Right kidney (tissue), 9 donors: ENCODE measurements at places on chromosomes 11 and 22.

DNA sequence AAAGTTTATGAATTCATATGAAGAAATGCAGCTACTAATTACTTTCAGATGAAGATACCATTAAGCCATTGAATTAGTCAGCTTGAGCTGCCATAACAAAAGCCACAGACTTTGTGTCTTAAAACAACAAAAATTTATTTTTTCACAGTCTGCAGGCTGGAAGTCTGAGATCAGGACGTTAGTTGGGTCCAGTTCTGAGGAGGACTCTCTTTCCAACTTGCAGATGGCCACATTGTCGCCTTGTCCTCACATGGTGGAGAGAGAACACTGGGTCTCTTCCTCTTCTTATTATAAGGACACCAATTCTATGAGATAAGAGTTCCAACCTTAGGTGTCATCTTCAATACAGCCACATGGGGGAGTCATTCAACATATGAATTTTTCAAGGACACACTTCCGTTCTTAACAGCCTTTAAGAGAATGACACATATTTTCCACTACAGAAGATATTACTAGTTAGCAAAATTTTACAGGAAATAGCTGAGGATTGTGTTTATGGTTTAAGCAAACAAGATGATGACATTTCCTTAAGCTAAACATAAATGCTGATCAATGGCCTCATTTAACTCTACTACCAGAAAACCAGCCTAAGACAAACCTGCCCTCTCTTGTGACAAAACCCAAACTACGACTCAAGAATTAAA, 56.0 kb downstream of the DCUN1D5 start:
- no peak for DNase-seq

DNA sequence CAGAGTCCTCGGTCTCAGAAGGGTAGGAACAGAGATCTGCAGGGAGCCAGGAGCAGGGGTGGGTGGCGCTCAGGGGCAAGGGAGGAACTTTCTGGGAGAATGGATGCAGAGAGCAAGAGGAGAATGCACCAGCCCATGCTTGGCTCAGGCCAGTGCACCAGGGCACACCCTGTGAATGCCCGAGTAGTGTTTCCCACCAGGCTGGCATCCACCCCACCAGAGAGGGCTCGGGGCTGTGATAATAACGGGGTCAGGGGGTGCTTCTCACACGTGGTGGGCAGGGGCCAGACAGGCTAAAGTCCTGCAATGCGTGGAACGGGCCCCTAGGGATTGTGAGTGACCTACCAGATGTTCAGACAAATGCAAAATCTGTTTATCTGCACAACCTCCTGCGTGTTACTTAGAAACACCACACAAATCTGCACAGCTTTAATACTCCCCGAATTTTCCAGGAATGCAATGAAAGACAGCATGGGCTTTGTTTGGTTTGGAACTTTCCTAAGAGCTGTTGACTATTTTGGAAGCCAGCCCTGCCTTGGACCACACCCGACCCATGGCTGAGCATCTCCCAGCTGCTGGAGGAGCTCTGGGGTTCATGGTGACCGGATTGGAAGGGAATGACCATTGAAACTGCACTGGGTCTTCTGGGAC, 368.3 kb downstream of the SHANK2 start:
- DNase-seq = no peak

DNA sequence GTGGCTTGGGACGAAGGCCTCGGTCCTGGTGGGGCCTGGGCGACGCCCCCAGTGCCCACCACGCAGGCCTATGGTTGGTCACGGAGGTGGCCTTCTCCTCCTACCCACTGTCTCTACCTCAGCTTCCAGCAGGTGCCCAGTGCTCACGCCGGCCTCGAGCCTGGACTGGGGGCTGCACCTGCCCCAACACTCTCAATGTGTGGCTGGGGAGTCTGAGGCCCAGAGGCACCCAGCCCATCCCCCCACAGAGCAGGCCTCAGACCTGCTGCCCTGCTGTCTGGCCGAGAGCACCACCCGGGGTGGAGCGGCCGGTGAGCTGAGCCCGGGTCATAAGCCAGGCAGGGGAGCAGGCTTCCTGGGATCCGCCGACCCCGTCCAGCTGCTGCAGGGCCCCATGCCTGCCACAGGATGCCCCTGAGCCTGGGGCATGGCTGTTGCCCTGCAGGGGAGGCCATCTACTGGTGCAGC, 28.6 kb upstream of the MUC5AC start:
- no peak for DNase-seq

- DNase-seq = no peak
These were observed 40.6 kb upstream of the DEUP1 start for GRCh38 chr11:93289782-93290463.

GRCh38 chr11:1397862-1398527, 8.3 kb downstream of the BRSK2 start:
- no peak for DNase-seq

GRCh38 chr11:62832336-62833234, at the start of gene TEX54:
TSS of gene TEX54 (minus strand) at chr11:62832841.
- peak; percentile 93 for DNase-seq

DNA sequence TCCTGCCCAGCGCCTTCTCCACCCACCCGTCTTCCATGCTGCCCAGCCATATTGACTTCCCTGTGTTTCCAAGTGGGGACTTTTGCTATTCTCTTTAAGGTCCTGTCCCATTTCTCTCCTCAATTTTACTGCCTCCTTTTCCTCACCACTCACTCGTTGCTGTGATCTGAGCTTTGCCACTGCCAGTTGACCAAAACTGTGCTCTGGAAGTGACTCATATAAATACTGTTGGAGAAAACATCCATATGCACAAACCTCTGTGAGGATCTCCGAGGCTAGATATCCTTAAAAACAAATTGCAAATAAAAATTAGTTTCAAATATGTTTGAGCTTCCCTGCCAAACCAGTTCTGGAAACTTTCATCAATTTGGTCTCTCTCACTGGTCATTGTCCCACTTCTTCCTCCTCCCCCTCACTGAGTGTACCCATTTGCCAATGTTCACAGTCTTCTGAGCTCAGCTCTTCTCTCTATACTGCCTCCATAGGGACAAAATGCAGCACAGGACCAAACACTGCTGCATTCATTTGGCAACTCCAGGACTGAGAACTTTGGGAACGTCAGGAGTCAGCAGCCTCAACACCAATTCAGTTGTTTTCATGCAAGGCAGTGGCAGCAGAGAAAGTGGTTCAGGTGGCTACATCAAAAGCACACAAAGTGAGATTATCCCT, 34.0 kb upstream of the MMP13 start:
- DNase-seq = no peak

DNA sequence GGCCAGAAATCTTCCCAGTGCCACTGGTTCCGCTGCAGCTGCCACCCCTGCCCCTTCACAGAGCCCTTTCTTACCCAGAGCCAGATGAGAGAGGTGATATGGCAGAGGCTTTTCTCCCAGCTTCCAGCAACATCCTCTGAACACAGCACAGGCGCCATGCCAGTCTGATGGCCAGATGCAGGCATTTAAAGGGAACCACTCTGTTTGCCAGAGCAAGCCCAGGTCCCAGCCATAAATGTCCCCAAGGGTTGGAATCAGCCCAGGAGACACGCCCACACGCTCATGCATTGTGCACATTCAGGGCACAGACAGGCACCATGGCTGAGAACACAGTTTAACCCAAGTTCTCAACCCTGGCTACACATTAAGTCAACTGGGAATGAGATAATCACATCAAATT, 114.3 kb upstream of the CSNK2A3 start:
- DNase-seq = no peak

- no peak for DNase-seq
These were observed at the start of gene TTC36 for GRCh38 chr11:118527109-118527508. TSS of gene TTC36 (plus strand) at chr11:118527474. CDS start at chr11:118527495, 21 bp downstream.

- no peak for DNase-seq
These were observed 6.9 kb downstream of the OLFML1 start for GRCh38 chr11:7492253-7492652.

DNA sequence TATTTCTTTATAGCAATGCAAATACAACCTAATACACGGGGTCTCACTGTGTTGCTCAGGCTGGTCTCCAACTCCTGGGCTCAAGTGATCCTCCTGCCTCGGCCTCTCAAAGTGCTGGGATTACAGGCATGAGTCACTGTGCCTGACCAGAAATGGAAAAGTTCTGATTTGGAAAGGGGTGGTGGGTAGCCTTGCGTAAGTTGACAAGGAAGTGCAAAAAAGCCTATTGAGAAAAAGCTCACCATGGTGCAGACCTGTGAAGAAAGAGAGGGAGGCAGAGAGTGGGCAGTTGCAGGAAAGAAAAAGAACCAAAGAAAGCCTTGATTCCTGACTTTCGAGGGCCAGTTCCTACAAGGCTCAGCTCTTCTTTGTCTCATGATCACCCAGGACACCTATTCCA, 27.1 kb downstream of the AGBL2 start:
- no peak for DNase-seq

DNA sequence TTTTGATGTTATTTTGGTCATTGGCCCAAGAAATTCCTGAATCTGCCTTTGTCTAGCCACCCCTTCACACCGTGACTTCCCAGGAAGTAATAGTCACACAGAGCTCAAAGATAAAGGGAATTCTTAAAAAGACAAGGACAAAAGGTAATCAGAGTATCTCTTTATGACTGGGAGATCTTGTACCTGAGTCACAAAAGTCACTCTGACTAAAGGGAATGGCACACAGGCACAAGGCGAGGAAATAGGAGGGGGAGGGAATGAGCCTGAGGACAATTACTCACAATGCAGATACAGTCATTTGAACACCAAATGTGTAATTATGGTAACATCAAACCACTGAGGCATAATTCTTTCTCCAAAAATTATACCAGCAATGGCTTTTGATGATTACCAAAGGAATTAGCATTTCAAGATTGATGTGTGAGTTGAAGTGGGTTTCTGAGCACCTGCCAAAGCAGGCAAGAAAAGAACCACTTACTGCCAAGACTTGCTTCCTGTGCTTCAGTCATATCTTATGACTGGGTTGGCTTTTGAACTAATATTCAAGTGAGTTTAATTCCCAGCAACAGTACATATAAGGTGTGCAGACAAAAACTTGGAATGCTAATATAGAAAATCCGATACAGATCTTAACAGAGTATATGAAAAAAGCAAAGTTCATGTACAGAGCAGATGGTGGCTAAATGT, 856.4 kb downstream of the LRRC4C start:
- no peak for DNase-seq

GRCh38 chr11:72735495-72736027, 16.6 kb downstream of the ARAP1 start:
- no peak for DNase-seq

GRCh38 chr11:59865031-59865430, 1.3 kb downstream of the TCN1 start:
- DNase-seq = no peak

- no peak for DNase-seq
These were observed 15.6 kb upstream of the SUSD2 start for GRCh38 chr22:24165673-24166072.

DNA sequence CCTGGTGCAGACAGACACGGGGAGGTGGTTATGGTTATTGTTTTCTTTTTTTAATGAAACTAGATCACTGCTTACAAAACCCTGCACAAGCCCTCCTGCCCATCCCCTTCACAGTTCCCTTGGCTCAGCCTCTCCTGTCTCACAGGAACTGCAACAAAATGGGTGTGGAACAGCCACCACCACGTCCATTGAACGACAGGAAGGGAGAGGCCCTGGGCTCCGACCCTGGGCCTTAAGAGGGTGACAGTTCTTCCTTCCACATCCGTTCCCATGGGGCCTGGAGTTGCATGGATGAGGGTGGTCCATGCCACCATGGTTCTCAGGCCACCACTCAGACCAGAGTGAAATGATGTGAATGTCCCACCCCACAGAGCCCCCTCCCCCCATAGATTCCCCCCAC, 15.7 kb downstream of the PRPF19 start:
- no peak for DNase-seq

GRCh38 chr22:18973264-18974031, 37.4 kb upstream of the PRODH start:
- no peak for DNase-seq
